ENCODE measurements at places on chromosomes 11 and 22. TPM values are rescaled to one million over a fixed set of nuclear protein-coding genes. Genes with fewer than 3 reads are reported as not detected.

CPT1A gene
- 45.5 TPM for total RNA-seq

CCDC116 gene
- total RNA-seq, result 0.78 TPM

GAB2 gene
- total RNA-seq, result 32.8 TPM

OR51B2 gene
- not detected for total RNA-seq

ELFN2 gene
- total RNA-seq, result 0.11 TPM

TM7SF2 gene
- total RNA-seq, result 36.9 TPM

GRCh38 chr22:29313576-29314466 lies 1.7 kb downstream of the RASL10A start:
- no peak for DNase-seq
- no peaks in the 10 kb centered on the region for H3K36me3 ChIP-seq
- H3K4me1 ChIP-seq, result peaks cover 19% of the 10 kb centered on the region
- peaks cover 43% of the 10 kb centered on the region for H3K27me3 ChIP-seq
- H3K27ac ChIP-seq, result no peak overlapping the region

- no peaks in the 10 kb centered on the region for H3K36me3 ChIP-seq
- DNase-seq, result no peak
- no peaks in the 10 kb centered on the region for H3K4me1 ChIP-seq
- H3K4me3 ChIP-seq, result no peak overlapping the region
- no peak overlapping the region for H3K27ac ChIP-seq
- H3K27me3 ChIP-seq, result peaks cover 2% of the 10 kb centered on the region
These were observed 17.1 kb downstream of the IFT27 start for GRCh38 chr22:36758792-36759271.

- H3K4me3 ChIP-seq, result peak overlapping the region; percentile 77
- H3K36me3 ChIP-seq, result peaks cover 5% of the 10 kb centered on the region
- H3K4me1 ChIP-seq, result peaks cover 40% of the 10 kb centered on the region
These were observed 3.1 kb upstream of the ADORA2A start for GRCh38 chr22:24424001-24424900.

DNA sequence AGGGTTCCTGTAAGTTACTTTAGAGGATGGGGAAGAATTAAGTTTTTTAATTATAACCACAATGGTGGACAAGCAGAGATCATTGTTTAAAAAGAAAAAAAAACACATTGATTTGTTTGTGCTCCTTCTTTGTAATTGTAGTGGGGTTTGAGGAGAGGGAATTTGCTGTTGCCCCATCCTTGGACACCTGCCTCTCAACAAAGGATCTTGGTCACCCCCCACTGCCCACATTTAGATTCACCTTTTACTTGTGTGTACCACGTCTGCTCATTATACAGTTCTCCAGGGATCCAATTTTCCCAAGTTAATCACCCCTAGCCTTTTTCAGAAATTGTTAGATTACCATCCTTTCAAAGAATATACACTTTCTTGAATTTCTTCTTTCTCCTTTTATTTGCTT lies 53.0 kb downstream of the DNAJC24 start:
- H3K36me3 ChIP-seq, result no peaks in the 10 kb centered on the region
- H3K27ac ChIP-seq, result no peak overlapping the region
- no peak overlapping the region for H3K4me3 ChIP-seq
- H3K4me1 ChIP-seq, result no peaks in the 10 kb centered on the region
- no peaks in the 10 kb centered on the region for H3K27me3 ChIP-seq

GRCh38 chr22:29765905-29766631 lies 739 bp downstream of the ZMAT5 start:
- DNase-seq, result peak; percentile 14
- H3K27me3 ChIP-seq, result no peaks in the 10 kb centered on the region
- H3K36me3 ChIP-seq, result peaks cover 27% of the 10 kb centered on the region
- H3K27ac ChIP-seq, result peak overlapping the region; percentile 76
- H3K4me1 ChIP-seq, result peaks cover 21% of the 10 kb centered on the region

GRCh38 chr11:83046621-83047172 lies 25.0 kb downstream of the RAB30 start:
- H3K36me3 ChIP-seq, result peaks cover 13% of the 10 kb centered on the region
- no peaks in the 10 kb centered on the region for H3K27me3 ChIP-seq
- H3K4me1 ChIP-seq, result peaks cover 30% of the 10 kb centered on the region
- DNase-seq, result no peak

DNA sequence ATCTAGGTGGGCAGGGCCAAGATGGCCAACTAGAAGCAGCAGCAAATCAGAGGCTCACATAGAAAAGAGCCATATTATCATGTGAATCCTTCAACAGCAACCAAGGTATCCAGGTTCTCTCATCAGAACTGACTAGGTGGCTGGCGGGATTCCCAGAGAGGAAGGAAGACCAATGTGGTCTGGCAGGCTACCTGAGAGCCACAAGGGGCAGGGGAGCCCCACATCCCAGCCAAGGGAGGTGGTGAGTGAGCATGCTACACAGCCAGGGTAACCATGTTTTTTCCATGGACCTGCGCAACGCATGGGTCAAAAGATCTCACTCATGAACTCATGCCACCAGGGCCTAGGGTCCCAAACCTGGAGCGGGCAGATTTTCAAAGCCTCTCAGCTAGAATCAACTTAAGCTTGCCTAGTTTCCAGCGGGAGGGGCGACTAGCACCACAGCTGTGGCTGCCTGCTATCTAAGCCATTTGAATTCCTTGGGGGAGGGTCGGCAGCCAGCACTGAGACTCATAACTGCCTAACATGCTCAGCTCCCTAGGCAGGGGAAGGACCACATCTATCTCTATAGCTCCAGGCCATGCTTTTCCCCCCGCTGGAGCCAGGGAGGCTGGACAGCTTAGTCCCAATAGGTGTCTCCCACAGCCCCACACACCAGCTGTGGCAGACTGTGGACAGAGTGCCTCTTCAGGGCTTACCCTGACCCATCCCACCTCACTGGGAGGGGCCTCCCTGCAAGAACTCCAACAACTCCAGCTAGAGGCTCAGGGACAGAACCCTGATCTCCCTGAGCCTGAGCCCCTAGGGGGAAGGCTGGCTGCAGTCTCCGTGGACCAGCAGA lies 28.7 kb upstream of the CASP12 start:
- no peak overlapping the region for H3K27ac ChIP-seq
- H3K27me3 ChIP-seq, result peaks cover 20% of the 10 kb centered on the region
- peaks cover 12% of the 10 kb centered on the region for H3K36me3 ChIP-seq
- H3K4me1 ChIP-seq, result peaks cover 7% of the 10 kb centered on the region

GRCh38 chr11:27277843-27278242 lies 85.2 kb downstream of the CCDC34 start:
- peaks cover 14% of the 10 kb centered on the region for H3K4me1 ChIP-seq
- no peak for DNase-seq
- H3K36me3 ChIP-seq, result no peaks in the 10 kb centered on the region

DNA sequence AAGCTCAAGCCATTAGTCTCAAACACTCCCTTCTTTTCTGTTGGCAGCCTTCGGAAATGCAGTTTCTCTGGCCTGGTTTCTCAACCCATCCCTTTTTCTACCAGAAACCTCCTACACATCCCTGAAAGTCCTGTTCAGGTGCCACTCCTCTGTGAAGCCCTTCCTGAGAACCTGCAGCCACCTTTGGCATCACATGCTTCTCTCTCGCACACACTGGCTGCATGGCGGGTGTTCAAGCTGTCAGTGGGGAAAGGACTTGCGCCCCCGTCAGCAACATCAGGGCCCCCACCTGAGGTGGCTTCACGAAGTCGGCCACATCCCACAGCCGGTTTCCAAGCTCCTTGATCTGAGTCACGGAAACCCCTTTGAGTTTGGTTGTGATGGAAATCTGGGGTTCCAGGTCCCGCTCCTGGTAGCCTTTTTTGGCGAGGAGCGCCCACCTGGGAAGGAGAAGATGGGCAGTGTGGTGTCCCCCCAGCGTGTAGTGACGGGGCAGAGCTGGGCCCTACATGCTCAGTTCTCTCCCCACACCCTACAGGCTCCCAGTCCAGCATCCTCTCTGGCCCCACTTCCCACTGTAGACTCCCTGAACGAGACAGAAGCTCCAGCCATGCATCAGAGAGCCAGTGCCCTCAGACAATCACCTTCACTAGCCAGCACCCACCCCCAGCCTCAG lies 1.7 kb upstream of the LRRC74B start:
- peaks cover 24% of the 10 kb centered on the region for H3K27me3 ChIP-seq
- H3K27ac ChIP-seq, result no peak overlapping the region
- H3K4me3 ChIP-seq, result no peak overlapping the region
- H3K4me1 ChIP-seq, result peaks cover 9% of the 10 kb centered on the region
- no peaks in the 10 kb centered on the region for H3K36me3 ChIP-seq
- no peak for DNase-seq

DNA sequence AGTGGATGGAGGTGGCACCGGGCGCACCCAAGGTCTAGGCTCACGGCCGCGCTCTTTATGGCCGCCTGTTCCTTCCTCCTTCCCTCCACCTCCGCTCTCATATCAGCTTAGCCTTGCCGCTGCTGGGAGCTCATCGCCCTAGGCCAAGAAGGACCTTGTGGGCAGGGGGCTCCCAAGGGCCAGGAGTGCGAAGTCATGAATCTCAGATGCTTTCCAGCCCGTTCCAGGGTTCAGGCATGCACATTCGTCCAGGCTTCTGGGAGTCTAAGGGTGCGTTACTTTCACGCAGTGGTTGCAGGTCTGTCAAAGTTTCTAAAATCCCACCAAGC lies 4.1 kb upstream of the GALR3 start:
- H3K4me3 ChIP-seq, result peak overlapping the region; percentile 51
- no peak overlapping the region for H3K27ac ChIP-seq
- H3K27me3 ChIP-seq, result peaks cover 30% of the 10 kb centered on the region
- peaks cover 13% of the 10 kb centered on the region for H3K36me3 ChIP-seq

- no peaks in the 10 kb centered on the region for H3K36me3 ChIP-seq
- H3K4me1 ChIP-seq, result no peaks in the 10 kb centered on the region
- H3K4me3 ChIP-seq, result no peak overlapping the region
- DNase-seq, result no peak
- no peak overlapping the region for H3K27ac ChIP-seq
These were observed 12.3 kb upstream of the CLTCL1 start for GRCh38 chr22:19303785-19304184.

GRCh38 chr11:64415996-64416728 lies 57.2 kb downstream of the RPS6KA4 start:
- H3K27ac ChIP-seq, result no peak overlapping the region
- no peaks in the 10 kb centered on the region for H3K4me1 ChIP-seq
- H3K27me3 ChIP-seq, result no peaks in the 10 kb centered on the region

- H3K4me3 ChIP-seq, result no peak overlapping the region
- H3K27me3 ChIP-seq, result no peaks in the 10 kb centered on the region
- no peak overlapping the region for H3K27ac ChIP-seq
- H3K4me1 ChIP-seq, result peaks cover 4% of the 10 kb centered on the region
- no peak for DNase-seq
These were observed 44.9 kb downstream of the GNB1L start for GRCh38 chr22:19809741-19810140.

DNA sequence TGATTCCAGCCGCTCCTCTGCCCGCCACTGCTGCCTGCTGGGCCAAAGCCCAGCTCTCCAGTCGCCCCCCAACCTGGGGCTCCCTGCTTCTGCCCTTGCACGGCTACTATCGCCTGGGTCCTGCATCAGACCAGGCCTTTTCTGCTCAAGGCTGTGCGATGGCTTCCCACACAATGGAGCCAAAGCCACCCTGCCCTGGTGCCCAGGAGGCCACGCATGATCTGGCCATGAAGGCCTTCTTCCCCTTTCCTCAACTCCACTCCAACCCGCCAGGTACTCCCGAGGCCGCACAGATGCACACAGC lies 45.8 kb downstream of the SGSM3 start:
- H3K4me3 ChIP-seq, result no peak overlapping the region
- peaks cover 20% of the 10 kb centered on the region for H3K4me1 ChIP-seq
- no peak for DNase-seq
- H3K27ac ChIP-seq, result peak overlapping the region; percentile 83
